ENCODE measurements at places on chromosomes 1 and 21.

- DNase-seq: no peak
Observed at GRCh38 chr1:2395245-2395644, 3.6 kb downstream of the RER1 start.

- DNase-seq: no peak
Observed at GRCh38 chr1:235073968-235074522, 54.6 kb downstream of the TOMM20 start.

DNA sequence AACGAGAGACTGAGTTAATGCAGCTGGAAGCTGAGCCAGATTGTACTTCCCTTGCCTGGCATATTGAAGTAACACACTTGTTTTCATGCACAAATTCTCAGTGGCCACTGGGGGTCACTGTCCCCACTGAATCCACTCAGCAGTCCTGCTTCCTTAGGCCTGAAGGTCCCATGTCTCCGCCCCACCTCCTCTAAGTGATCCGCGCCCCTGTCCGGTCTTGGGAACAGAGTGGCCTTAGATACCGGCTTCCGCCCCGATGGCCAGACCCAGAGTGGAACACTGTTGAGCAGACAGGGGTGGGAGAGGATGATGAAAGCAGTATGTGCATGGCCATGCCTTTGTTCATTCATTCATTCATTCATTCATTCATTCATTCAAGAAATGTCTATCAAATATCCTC, 34.8 kb downstream of the CHAF1B start:
- peak; percentile 57 for DNase-seq

DNA sequence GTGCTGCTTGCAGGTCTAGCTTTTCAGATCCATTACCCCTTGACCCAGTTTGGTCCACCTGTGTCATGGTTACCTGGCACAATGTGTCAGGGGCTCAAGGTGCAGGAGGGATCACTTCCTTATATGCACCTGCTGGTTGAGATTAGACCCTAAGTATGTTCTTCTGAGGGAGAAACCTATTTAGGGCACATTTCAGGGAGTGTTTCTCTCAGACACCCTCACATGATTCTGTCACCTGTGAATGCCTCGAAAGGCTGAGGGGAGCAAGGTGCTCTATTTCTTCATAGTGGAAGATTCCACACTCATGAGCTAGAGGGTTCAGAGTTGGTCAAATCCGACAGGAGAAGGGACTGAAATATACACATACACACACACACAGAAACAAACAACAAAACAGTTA, 15.5 kb downstream of the HSD3B2 start:
- no peak for DNase-seq

DNA sequence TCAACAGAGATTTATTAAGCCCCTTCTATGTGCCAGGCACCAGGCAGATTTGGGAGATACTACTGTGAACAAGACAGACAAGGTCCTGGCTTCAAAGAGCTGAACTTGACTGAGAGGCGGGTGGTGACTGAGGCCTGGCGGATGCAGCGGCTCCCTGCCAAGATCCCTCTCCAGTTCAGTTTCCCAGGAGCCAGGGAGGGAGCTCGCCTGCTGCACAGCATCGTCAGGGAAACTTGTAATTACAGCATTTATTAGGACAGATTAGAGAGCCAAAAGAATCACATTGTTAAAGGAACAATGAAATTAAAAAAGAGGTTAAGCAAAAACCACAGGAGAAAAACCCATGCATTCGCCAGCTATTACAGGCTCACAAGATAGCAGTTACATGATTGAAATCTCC, 55.3 kb downstream of the ETS2 start:
- no peak for DNase-seq

DNA sequence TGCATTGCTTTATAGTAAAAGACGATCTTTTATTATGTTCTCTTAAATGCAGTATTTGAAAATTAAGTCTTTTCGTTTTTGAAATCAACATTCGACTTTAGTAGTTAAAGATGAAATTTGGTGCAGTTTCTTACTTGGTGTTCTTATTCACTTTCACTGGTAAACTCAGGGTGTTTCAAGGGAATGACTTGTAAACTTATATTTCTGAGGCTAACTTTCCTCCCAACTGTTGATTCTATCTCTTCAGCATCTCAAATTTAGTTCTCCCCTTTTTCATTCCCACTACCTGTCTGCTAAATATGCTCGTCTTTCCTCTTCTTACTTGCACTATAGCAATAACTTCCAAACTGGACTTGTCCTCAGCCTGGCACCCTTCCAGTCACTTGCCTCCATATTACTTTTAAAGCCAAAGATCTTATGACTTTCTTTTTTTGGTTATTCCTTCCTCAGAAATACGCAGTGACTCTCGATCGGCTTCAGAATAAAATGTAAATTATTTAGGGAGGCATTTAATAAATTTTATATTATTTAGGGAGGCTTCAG, 988 bp downstream of the SLC35A3 start:
- no peak for DNase-seq

DNA sequence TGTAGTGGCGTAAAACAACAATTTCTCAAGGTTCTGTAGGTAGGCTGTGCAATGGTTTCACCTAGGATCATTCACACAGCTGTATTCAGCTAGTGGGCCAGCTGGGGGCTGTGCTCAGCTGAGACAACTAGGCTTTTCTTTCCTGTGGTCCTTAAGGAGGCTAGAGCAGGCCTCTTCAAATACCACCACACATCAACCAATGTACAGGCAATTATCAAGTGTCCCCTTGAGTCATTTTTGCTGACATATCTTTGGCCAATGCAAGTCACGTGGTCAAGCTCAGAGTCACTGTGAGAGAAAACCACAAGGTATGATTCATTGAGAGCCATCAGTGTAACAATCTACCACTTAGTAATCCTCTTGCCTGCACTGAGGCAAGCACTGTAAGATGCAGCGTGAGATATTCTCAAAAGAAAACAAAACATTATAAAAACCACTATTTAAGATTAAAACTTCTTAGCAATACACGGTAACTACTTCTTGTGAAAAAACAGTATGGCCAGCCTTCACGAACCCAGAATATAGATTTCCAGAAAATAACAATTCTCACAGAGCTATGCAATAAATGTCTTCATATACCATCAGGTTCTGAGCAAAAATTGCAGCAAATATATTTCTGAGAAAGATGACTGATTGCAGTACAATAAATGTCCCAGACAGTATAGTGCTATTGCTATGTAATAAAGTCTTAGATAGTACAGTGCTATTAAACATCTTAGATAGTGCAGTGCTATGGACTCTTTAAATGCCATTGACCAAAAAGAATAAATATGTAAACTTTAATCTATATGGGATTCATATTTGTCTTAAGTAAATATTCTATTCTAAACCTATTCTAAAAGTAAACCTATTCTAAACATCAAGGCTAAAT, 55.3 kb downstream of the NME7 start:
- DNase-seq: peak; percentile 94
